Dorsolateral prefrontal cortex (tissue), 122 donors: ENCODE measurements at places on chromosomes 7 and 10.

DNA sequence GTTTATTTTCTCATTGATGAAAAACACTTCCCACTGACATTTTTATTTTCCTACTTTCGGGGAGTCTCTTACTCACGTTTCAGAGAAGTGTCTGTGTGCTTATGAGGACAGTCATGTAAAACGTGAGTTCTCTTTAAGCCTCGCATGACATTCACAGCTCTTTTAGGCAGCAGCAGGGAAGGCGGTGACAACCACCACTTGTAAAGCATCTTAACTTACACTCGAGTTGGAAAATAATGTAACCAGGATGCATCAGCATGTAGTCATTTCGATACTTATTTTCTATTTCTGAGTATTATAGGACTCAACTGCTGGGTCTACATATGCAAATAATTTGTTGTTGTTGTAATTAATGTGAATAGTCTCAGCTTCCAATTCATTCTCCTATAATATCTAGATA lies 153.6 kb downstream of the SEMA3D start:
- DNase-seq: no peak

DNA sequence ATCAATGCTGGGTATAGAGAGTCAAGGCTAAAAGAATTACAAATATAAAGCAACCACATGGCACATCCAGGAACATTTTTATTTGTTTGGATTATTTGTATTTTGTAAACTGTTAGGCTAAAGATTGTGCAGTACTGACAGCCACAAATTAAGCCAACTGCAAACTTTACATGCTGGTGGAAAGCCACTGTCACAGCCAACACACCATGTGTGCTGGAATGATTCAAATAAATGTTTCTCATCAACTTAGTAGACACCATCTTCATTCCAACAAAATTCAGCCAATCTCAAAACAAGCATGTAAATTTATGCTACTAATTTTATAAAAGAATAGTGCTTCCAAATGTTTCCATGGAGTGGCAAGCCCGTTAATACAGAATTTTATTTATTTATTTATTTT lies 211.8 kb downstream of the ELMO1 start:
- no peak for DNase-seq

DNA sequence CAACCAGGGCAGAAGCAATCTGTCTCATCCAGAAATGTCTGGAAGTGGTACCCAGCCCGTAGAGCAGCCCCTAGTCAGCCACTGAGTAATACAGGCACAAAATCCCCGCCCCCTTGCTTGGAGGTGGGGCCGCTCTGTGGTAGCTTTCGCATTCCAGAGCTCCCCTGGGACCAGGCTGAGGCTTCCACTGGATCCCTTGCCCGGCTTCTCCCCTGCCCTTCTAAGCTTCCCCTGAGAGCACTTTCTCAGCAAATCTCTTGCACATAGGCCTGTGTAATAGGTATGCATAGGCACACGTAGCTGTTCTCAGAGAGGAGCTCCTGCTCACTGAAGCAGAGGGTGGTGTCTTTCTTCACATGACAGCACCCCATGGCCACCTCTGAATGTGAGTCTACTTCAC lies 144.2 kb downstream of the BMS1 start:
- DNase-seq: no peak

DNA sequence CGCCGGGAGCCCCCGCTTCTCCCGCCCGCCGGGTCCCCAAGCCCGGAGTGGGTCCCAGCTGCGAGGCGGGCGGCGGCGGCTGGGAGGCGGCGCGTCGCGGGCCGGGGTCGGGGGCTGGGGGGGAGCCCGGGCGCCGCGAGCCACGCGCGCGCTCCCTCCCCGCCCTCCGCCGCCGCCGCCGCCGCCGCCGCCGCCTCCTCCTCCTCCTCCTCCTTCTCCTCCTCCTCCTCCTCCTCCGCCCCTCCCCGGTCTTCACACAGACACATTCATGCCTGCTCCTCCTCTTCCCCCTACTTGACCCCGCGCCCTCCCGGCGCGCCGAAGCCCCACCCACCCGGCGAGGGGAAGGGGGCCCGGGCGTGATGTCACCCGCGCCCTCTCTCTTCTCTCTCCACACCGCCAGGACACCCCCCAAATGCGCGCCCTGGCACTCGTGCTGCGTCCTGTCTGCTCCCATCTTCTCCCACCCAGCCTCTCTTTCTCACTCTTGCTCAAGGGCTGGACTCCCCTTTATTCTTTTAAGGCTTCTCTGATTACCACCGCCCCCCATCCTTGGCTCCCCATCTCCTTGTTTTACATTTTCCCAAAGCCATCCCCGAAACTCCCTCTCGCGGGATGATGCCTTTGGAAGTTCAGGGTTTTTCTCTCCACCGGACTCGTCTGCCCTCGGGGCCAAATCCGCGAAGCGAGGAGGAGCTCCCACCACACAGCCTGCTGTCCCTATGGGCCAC lies 967 bp upstream of the GLI3 start:
- no peak for DNase-seq

DNA sequence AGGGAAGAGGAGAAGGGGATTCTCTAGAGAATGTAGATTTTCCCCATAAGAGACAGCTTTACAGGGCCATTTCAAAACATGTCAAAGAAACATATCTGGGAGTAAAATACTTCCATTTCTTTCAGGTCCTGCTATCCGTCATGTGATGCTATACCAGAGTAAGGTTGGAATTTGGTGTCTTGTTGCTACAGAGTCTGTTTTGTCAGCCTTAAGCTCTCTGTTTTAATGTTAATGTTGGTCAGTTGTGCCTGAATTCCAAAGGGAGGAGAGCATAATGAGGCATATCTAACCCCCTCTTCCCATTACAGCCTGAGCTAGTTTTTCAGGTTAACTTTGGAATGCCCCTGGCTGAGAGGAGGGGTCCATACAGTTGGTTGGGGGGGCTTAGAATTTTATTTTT lies 94.7 kb upstream of the CCDC71L start:
- no peak for DNase-seq

- no peak for DNase-seq
Observed at GRCh38 chr7:93265220-93265619, 33.1 kb downstream of the VPS50 start.

GRCh38 chr10:124369986-124370385 lies 48.7 kb downstream of the OAT start:
- DNase-seq: no peak

- DNase-seq: no peak
Observed at GRCh38 chr7:104981672-104982037, 32.4 kb upstream of the KMT2E start.

DNA sequence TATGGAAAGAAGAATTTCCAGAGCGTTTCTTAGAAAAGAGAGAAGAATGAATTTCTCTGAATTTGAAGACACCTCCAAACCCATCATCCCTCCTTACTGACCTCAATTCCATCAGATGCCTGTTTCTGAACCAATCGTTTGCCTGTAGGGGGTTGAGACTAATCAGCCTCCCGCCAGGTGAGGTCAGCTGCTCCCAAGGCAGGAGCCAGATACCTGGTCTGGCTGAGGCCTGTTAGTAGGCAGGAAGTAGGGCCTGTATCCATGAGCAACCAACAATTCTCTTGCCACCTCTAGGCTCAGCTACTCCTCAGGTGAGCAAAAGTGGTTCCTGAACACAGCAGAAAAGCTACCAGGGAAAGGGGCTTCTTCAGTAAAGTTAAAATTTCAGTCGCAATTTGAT lies 50.3 kb downstream of the HTR5A start:
- no peak for DNase-seq

- no peak for DNase-seq
Observed at GRCh38 chr10:77687621-77688020, 50.0 kb upstream of the KCNMA1 start.

DNA sequence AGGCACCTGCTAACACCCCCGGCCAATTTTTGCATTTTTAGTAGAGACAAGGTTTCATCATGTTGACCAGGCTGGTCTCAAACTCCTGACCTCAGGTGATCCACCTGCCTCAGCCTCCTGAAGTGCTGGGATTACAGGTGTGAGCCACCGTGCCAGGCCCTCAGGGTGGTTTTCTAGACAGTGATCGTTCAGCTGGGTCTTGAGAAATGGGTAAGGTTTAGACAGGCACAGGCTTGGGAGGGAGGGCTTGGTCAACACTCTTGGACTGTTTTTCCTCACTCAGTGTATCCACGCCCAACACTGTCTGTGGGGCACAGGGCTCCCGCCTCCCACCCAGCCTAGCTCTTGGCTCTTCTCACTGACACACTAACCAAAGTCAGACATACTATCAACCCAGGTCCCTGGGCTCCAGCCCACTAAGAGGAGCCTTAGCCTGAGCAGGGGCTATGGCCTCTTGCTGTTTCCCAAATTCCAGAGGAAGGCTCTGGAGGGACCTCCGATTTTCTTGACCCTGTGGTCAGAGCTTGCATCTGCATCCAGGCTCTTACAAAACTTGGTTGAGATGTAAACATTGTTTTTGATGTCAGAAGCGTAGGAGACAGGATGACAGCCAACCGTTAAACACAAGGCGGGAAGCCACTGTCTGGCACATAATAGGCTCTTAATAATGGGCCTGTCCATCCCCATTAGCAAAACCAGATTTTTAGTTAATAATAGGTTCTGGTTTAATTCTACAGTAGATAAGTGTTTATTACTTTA lies 143.9 kb downstream of the PRKAG2 start:
- DNase-seq: no peak

GRCh38 chr10:13769946-13770345 lies 183.2 kb downstream of the PRPF18 start:
- no peak for DNase-seq

DNA sequence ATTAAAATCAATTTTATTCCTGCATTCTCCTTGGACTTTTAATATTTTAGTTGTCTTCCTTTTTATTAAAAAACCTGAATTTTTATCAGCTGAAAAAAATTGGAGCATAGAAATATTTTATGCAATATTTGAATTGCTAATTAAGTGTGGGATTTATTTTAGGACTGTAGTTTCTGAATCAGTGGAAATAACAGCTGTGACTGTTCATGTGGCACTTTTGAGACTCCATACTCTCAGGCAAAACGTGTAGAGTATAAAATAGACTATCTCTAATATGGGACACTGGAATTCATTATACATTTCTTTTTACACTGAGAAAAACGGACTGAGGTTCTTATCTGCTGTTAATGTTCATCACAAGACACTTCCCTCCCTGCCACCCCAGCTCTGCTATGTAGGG lies 558.3 kb upstream of the TPK1 start:
- no peak for DNase-seq

DNA sequence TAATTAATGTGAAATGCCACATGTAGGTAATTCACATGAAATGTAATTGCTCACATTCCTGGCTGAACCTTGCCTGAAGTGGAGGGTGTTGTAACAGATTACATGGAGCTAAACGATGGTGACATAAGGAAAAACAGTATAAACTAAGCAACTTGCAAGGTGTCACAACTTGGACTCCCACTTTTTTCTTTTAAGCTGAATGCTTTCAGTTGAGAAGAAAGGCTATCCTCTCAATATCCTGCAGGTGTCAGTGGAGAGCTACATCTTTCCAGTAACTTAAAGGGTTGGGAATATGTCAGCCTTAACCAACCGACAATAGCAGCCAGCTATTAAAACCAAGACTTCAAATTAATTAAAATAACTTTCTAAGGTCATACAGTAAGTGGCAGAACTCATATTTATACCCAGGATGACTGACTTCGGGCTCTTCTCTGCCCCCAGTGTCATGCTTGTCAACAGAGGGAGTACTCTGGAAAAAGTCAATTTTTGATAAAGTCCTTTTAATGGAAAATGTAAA lies 33.7 kb downstream of the NRBF2 start:
- DNase-seq: no peak
